ENCODE measurements at places on chromosomes 16 and 17.

DNA sequence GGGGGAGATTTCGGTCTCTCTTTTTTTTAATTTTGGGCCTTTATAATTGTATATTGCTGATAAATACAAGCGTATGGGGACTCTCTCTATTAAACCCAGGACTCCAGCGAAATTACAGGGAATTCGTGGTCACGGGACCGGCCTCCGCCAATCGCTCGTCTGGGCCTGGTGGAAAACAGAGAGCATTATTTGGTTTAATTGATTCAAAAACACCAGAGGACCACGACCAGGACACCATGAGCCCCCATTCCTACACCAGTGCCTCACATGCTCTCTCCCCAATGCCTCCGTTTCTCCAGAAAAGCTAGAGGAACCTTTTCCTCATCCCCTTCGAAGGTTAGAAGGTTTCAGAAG, at the start of gene HOXB2:
Gene HOXB2 (minus strand): TSS at position 88 of the 354 bp plus-strand sequence. CDS start 198 bp downstream, outside the sequence.
- no peak for DNase-seq

DNA sequence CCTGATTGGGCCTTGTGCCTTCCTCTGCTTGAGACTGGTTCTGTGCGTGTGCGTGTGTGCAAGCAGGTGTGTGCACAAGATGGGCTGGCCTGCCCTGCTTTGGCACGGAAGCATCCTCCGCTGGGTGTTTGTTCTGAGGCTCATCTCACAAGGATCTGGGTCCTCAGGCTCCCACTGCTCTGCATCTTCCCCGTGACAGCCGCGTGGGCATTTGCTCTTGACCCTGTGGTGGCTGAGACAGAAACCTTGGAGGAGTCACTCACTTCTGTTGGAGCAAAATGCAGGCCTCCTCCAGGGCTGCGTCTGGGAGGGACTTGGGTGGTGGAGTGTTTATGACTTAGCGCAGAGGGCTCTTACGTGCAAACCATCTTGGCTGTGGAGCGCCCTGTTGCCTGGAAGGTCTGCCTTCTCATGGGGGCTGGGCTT, 119.2 kb downstream of the RPTOR start:
- DNase-seq, result no peak

DNA sequence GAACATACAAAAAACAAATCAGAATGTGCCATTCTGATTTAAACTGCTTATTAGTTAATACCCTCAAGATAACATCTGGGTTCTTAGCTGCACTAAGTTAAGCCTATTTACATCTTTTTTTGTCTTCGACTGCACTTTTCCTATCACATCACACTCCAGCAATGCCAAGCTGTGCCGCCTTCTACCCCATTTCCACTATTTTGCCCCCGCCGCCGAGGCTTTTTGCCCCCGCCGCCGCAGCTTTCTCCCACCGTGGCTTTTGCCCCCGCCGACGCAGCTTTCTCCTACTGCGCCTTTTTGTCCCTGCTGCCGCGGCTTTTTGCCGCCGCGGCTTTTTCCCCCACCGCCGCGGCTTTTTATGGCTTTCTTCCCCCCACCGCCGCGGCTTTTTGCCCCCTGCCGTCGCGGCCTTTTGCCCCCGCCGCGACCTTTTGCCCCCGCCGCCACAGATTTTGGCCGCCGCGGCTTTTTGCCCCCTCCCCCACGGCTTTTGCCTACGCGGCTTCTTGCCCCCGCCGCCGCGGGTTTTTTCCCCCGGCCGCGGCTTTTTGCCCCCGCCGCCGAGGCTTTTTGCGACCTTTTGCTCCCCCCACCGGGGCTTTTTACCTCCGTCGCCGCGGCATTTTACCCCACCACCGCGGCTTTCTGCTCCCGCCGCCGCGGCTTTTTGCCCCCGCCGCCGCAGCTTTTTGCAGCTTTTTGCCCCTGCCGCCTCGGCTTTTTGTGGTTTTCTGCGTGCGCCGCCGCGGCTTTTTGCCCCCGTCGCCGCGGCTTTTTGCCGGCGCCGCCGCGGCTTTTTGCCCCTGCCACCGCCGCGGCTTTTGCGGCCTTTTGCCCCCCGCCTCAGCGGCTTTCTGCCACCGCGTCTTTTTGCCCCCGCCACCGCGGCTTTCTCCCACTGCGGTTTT, 331.4 kb upstream of the WSB1 start:
- DNase-seq, result no peak

- DNase-seq, result no peak
Measured at GRCh38 chr16:61797961-61798507, 238.2 kb downstream of the CDH8 start.

DNA sequence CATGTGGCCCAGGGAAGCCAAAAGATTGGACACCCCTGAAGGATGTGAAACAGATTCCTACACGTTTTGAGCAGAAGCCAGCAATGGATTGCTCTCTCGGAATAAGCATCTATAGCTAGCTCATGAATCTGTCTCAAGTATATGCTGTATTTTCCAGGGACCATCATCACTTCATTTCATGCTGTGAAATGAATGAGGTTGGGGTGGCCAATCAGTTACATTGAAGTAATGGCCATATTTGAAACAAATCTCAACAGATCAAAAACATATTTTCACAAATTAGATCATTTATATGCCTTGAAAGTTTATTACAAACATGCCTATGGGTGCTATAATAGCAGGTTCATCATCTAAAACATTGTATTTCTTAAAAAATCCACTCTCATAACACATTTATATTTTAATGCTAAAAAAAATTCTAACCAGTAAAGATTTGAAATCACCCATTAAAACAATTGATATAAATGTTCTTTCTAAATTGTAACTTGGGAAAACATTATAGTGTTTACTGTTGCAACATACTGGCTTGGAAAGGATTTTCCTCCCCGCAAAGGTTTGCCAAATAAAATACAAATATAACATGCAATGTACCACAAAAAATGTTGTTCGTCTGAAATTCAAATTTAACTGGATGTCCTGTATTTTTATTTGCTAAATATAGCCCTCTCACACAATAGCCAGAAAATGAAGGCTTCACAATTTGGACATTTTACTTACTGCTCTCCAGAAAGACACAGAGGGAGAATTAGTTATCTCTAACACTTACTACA, 743.6 kb downstream of the KCNJ2 start:
- DNase-seq, result no peak

DNA sequence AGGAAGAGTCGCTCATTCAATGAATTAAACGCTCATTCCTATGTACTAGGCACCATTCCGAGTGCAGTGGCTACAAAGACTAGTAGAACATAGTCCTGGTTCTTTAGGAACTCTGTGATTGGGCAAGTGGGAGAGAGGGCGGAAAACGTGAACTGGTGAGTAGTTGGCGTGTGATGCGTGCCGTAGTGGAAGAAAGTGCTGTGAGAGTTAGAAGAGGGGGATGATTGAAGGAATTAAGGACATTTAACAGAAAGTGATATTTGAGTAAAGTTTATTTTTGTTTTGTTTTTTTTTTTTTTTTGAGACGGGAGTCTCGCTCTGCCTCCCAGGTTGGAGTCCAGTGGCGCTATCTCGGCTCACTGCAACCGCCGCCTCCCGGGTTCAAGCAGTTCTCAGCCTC, 7.9 kb upstream of the SLFN14 start:
- DNase-seq, result no peak

DNA sequence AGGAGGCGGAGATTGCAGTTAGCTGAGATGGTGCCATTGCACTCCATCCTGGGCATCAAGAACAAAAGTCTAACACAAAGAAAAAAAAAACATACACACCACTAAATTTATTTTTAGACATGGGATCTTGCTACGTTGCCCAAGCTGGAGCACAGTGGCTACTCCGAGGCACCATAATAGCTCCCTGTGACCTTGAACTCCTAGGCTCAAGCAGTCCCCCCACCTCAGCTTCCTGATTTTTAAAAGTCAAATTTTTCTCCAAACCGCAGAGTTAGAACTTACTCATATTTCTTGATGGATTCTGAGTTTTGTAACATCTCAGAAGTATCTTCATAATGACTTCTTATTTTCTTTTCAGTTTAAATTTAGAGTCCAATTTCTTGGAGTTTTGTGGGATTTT, 3.4 kb downstream of the CMTM4 start:
- no peak for DNase-seq

DNA sequence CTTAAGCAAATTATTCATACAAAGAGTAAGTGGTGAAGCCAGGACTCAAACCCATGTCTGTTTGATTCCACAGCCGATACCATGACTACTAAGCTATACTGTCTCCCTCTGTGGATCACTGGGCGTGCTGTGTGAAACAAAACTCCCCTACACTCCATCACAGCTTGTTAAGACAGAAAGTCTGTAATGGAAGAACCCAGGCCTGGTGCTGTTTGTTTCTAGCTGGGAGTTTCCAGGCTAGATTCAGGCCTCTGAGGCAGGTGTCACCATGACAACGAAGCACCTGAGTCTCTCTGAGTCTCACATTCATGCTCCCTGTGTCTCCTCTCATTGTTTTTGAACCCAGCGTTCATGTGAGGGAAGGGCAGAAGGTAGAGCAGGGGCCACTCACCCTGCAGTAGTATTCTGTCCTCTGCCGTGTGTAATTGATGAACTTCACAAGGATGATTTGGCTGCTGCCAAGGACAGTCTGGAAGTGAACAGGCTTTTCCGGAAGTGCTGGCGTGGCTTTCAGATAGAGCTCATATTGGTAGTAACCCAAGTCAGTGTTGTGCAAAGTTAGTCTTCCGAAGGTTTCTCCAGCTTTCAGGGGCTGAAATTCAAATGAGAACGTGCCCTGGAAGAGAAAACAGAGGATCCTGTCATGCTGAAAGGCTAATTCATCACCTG, 8.6 kb upstream of the VAC14 start:
- DNase-seq, result no peak

GRCh38 chr17:79996291-79996690, 39.4 kb downstream of the TBC1D16 start:
- no peak for DNase-seq

- DNase-seq, result no peak
Measured at GRCh38 chr17:1045456-1045855, 48.5 kb downstream of the TIMM22 start.

DNA sequence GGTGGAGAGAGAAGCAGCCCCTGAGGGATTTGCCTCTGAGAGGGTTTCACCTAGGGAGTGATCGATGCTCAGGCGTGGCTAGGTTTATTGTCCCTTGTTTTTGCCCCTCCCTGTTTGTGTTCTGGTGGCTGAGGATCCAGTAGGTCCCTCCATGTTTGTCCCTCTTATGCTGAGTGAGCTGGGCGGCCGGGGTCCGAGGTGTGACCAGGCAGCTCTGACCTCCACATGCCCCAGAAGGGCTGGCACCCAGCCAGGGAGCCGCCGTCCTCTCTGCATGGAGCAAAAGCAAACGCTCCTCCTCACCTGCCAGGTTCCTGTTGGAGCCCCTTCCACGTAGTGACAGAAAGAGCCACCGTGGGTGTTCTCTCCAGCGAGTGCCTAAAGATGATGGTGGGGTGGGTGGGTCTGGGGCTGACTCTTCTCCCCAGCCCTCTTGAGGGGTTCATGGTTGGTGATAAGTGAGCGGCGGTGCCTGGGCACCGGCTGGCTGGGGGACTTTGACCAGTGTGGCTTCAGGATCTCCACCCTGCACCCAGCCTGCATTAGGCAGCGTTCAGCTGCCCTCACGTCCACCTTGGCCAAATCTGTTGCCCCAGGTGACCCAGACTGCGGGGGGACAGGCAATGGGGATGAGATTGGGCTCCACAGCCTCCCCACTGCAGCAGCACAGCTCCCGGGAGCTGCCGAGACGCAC, 14.1 kb upstream of the NUDT16L1 start:
- no peak for DNase-seq

Measured in WTC11 (cell line).